ENCODE measurements at places on chromosomes 6 and 20.

GRCh38 chr6:7811441-7811840 is 85.5 kb downstream of the BMP6 start:
- no peak for DNase-seq

- DNase-seq = no peak
Observed at GRCh38 chr6:53230775-53231467, 82.3 kb upstream of the GCM1 start.

DNA sequence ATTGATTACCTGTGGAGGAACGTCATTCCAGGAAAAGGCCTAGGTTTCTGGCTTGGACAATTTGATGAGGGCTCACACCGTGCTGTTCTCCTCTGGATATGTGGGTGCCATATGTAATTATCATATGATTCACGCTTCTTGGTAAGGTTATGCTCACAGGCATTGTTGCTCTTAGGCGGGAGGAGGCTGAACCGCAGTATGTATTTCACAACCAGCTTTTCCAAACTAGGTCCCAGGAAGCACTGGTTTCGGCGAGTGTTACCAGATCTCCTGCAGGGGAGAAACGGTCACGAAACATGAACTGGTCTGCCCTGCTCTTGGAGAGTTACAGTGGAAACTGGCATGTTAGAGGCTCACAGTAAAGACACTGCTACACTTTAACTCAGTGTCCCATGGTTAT is 793 bp upstream of the FAM50B start:
- no peak for DNase-seq

DNA sequence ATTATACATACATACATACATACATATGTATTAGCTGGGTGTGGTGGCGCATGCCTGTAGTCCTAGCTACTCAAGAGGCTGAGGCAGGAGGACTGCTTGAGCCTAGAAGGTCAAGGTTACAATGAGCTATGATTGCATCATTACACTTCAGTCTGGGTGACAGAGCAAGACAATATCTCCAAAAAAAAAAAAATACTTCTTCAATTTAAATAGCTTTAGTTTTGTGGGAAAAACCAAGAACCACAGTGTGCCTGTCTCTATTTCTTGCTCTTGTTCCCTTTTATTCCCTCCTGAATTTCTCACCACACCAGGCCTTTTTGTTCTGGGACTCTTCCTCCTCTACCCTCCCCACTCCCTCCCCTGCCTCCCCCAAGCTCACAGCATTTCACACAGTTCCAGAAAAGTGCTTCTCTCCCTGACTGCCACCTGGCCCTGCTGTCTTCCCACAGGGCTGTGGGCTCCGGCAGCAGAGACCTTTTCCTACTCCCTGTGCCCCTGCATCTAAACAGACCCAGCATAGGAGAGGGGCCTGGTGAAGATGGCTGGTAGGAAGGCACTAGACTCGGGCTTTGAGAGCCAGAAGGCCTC is 1.3 kb downstream of the C20orf203 start:
- no peak for DNase-seq

GRCh38 chr6:42604150-42604549 is 40.3 kb downstream of the UBR2 start:
- DNase-seq = no peak
